ENCODE measurements at places on chromosomes 4 and X.
A peak's percentile ranks its signal among the peaks of the same experiment; 100 is the strongest.

DNA sequence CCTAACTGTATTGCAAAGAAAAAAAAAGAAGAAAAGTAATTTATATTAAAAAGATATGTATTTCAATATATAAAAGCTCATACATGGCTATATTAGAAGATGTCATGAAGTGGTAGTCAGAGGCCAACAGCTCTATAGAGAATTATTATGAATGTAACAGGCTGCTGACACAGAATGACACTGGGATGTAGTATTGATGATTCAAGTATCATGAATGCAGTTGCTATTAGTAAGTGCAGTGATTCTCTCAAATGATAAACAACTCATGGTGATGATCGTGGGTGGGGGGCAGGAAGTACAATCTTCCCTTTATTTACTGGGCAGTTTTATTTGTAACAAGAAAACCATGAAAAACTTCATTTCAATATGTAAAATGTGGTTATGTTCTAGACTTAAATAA lies 124.6 kb downstream of the COL4A6 start:
- H3K36me3 ChIP-seq, result no peaks in the 10 kb centered on the region
- H3K4me3 ChIP-seq, result no peak overlapping the region
- H3K27ac ChIP-seq, result no peak overlapping the region
- H3K4me1 ChIP-seq, result no peaks in the 10 kb centered on the region
- H3K27me3 ChIP-seq, result no peaks in the 10 kb centered on the region
- DNase-seq, result no peak

DNA sequence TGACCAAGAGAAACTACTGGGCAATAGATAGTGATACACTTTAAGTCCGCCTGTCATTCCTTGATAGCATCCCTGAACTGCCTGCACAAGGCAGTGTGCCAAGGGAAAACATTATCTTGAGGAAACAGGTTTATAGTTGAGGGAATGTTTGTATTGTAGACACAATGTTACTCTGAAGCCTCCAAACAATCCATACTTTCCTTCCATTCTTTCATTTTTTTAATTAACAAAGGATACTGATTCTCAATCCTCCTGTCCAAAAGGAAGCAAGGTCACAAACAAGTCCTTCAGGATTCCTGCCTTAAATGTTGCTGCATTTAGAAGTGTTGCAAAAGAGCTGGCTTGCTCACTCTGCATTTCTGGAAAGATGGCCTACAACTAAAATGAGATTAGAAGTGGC lies 61.7 kb upstream of the PRSS48 start:
- peaks cover 1% of the 10 kb centered on the region for H3K36me3 ChIP-seq
- H3K27me3 ChIP-seq, result no peaks in the 10 kb centered on the region

DNA sequence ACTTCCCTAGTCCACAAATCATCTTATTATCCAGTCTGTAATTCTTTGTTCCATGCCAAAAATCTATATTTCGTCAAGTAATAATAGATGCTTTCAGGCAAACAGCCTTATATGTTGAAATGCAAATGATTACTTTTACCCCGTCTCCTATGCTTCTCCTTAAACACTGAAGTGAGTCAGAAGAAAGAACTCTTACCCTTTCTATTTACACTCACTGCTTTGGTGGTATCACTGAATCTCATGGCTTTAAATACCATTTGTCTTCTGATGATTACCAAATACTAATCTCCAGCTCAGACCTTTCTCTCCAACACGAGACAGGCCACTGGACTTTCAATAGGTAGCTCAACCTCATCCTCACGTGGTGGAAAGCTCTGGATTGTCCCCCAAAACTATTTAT lies 558.1 kb downstream of the IL1RAPL1 start:
- H3K4me1 ChIP-seq, result no peaks in the 10 kb centered on the region
- H3K4me3 ChIP-seq, result no peak overlapping the region
- no peaks in the 10 kb centered on the region for H3K36me3 ChIP-seq
- H3K27me3 ChIP-seq, result no peaks in the 10 kb centered on the region
- H3K27ac ChIP-seq, result no peak overlapping the region

DNA sequence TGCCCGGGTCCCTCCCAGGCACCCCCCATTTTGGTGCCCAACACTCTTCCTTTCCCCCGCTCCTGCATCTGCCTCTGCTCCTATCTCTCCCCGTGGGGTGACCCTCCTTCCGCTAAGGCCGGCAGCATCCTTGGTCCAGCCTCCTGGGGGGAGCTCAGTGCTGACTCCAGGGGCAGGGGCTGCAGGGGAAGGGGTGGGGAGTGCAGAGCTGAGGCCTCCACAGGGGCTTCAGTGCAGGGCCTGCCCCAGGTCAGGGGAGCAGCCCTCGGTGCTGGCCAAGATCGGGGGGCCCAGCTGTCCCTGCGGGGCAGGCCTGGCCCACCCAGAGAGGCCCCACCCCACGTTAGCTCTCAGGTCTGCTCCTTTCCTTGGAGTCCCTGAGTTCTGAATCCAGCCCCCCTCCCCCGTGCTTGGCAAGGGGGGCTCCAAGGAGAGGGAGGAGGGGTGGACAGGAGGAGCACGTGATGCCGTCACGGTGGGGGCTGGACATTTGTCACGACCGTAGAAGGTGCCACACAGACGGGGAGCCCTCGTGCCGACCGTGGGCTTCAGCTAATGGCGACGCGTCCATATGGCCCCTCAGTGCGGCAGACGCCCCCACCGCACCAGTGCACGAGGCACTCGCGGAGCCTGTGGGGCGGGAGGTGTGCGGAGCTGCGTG lies 63.5 kb upstream of the ADRA2C start:
- H3K4me3 ChIP-seq, result no peak overlapping the region
- H3K4me1 ChIP-seq, result peaks cover 1% of the 10 kb centered on the region
- peaks cover 2% of the 10 kb centered on the region for H3K36me3 ChIP-seq
- H3K27ac ChIP-seq, result no peak overlapping the region
- H3K27me3 ChIP-seq, result peaks cover 63% of the 10 kb centered on the region

DNA sequence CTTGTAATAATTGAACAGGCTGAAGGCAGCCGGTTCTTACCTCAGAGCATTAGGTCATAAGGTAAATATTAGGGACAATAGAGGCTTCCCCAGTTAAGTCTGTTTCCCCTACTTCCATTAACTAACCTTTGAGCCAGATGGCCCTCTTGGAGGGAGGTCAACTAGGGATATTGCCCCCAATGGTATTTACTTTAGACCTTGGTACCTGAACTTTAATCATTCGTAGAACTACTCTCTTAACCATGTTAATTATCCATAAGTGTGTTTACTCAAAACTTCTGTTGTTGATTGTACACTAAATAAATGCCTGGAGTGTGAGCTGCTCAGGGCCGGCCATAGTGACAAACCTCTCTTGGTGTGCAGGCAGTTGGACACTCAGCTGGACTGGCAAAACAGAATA lies 1843.5 kb upstream of the AGA start:
- H3K27ac ChIP-seq, result no peak overlapping the region
- H3K36me3 ChIP-seq, result no peaks in the 10 kb centered on the region
- H3K4me1 ChIP-seq, result no peaks in the 10 kb centered on the region
- no peaks in the 10 kb centered on the region for H3K27me3 ChIP-seq
- no peak overlapping the region for H3K4me3 ChIP-seq
- DNase-seq, result no peak

- H3K4me3 ChIP-seq, result no peak overlapping the region
- no peak overlapping the region for H3K27ac ChIP-seq
- H3K27me3 ChIP-seq, result no peaks in the 10 kb centered on the region
- no peaks in the 10 kb centered on the region for H3K36me3 ChIP-seq
- no peaks in the 10 kb centered on the region for H3K4me1 ChIP-seq
These were observed 234.2 kb upstream of the RPS6KA3 start for GRCh38 chrX:20500949-20501348.

DNA sequence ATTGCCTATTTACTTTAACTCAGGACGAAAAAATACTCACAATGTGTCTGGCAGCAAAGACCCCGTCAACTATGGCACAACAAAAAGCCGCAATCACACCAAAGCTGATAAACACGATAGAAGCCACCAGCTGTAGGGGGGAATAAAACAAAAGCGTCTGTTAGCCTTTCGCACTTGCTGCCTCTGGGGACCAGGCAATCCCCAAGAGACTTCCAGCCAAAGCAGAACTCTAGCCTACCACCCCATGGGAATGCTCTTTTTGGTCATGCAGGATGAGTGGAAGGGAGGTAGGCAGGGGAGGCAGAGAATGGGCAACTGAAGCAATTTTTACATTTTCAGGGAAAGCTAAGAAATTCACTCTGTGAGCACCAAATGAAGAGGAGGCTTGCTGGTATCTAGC lies 20.1 kb downstream of the TMEM255A start:
- no peaks in the 10 kb centered on the region for H3K36me3 ChIP-seq
- H3K4me3 ChIP-seq, result no peak overlapping the region
- no peak for DNase-seq
- H3K4me1 ChIP-seq, result peaks cover 20% of the 10 kb centered on the region
- H3K27me3 ChIP-seq, result no peaks in the 10 kb centered on the region
- H3K27ac ChIP-seq, result no peak overlapping the region

- no peak overlapping the region for H3K4me3 ChIP-seq
- peak; percentile 6 for DNase-seq
- peak overlapping the region; percentile 59 for H3K27ac ChIP-seq
- H3K36me3 ChIP-seq, result peaks cover 16% of the 10 kb centered on the region
These were observed 46.0 kb downstream of the HADH start for GRCh38 chr4:108035691-108036090.

Measured in stimulated activated naive B cell treated with anti-CD40 and anti-IgM and Interleukin-4, amounts not matched to agents 10 μg/mL and 1 μg/mL and 100 μg/mL, for 72 hours (primary cell).